ENCODE measurements at places on chromosomes 16 and 17.

DNA sequence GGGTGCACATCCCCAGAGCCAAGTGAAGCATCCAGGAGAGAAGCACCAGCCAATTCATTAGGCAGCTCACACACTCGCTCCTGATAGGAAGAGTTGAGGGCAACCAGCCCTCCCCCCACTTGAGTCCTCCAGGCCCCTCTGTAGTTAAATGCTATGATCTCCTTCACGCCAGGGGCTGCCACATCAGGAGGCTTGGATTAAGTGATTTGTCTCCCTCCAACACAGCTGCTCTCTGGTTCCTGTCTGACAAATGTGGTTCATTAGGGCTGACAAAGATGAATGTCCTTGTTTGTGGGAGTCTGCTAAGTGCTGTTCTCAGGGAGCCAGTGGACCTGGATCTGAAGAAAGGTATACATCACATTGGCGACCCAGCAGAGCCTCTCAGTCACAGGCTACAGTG, 94.5 kb upstream of the WSCD1 start:
- DNase-seq, result no peak

GRCh38 chr17:44314869-44315661, 6.7 kb downstream of the RUNDC3A start:
- DNase-seq, result peak; percentile 47

- peak; percentile 60 for DNase-seq
Observed at GRCh38 chr17:8857919-8858318, 9.6 kb downstream of the PIK3R6 start.

GRCh38 chr16:3074860-3075522, 9.6 kb downstream of the IL32 start:
- DNase-seq, result peak; percentile 94

- DNase-seq, result peak; percentile 79
Observed at GRCh38 chr17:67441052-67441895, 64.2 kb downstream of the PITPNC1 start.

DNA sequence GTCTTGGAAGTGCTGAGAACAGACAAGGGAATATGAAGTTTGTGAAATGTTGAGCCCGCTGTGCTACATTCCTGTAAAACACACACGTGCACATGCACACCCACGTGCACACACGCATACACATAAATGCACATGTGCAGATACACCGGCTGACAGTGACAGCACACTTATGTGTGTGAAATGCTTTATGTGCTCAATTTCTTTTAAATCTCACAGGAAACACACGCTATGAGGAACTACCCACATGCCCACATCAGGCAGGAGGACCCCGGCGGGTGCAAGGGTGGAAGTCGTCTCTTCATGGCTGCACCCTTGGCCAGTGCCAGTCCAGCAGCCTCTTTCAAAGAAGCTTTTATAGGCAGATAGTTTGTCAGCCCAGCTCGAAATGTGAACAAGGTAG, 561 bp upstream of the WFDC1 start:
- no peak for DNase-seq

DNA sequence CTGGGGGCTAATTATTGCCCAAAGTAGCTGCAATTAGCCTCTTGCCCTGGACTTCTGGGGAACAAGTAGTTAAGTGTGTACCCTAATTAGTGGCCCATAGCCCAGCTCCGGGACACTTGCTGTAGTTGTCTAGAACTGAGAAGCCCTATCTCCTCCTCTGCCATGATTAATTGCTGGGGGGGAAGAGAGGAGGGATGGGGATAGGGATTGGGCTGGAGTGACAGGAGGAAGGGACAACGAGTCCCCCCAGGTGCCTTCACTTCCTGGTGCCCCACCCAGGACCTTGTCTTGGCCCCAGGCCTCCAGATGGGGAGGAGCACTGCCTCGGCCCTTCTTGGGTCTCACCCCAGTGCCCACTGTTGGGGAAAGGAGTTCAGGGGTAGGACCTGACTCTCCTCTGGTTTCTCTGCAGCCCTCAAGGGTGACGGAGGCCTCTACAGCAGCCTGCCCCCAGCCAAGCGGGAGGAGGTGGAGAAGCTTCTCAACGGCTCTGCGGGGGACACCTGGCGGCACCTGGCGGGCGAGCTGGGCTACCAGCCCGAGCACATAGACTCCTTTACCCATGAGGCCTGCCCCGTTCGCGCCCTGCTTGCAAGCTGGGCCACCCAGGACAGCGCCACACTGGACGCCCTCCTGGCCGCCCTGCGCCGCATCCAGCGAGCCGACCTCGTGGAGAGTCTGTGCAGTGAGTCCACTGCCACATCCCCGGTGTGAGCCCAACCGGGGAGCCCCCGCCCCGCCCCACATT, 17.4 kb downstream of the NGFR start:
- DNase-seq, result no peak

- no peak for DNase-seq
Observed at GRCh38 chr16:66390346-66391108, 24.0 kb downstream of the CDH5 start.

GRCh38 chr17:178292-179065, 3.0 kb downstream of the DOC2B start:
- DNase-seq, result no peak

- DNase-seq, result no peak
Observed at GRCh38 chr17:52032454-52032853, 126.1 kb downstream of the CA10 start.

- peak; percentile 44 for DNase-seq
Observed at GRCh38 chr17:78358538-78359320, 1.1 kb downstream of the SOCS3 start.

DNA sequence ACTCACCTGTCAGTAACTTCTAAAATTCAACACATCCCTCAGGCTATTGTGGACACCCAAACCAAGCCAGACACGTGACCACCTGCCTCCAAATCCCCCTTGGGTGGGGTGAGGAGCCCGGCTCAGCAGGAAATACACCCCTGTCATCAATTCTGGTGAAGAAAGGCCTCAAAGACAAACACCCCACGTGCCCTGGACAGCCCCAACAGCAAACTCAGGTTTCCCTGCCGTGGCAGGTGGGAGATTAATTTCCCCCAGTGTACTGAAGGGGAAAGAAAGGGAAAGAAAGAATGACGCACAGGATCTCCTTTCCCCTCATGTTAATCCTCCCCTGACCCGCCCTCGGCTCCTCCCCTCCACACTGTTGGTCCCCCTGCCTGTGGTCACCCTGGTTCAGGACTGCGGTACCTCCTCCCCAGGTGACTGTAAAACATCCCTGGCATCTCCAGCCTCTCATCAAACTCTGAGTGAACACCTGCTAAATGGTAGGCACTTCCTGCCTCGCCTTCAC, 98.3 kb downstream of the ZNF423 start:
- DNase-seq, result no peak

GRCh38 chr17:78224231-78225087, 7.0 kb upstream of the TMEM235 start:
- no peak for DNase-seq

GRCh38 chr17:40171750-40172149, 5.5 kb upstream of the RAPGEFL1 start:
- DNase-seq, result no peak

- DNase-seq, result no peak
Observed at GRCh38 chr16:12098429-12099310, 122.1 kb downstream of the SNX29 start.

GRCh38 chr16:87493608-87494280, 920 bp upstream of the ZCCHC14 start:
- DNase-seq, result no peak

DNA sequence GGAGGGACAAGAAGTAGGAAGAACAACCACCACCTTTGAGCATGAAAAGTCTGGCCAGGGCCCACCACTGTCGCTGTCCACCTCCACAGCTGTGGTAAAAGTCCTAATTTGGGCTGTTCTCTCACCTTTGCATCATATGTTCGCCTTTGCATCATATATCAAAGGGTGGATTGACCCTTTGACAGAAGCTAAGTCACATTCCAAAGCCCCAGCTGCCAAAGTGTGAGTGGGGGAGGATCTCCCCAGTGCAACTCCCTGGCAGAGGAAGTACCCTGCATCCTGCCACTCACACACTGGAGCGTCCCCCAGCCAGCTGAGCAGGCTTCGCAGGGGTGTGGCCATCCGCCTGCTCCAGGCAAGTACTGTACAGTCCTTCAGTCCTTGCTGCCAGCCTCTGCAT, 12.7 kb upstream of the SPECC1 start:
- DNase-seq, result no peak

GRCh38 chr16:86355531-86355930, 154.8 kb upstream of the FOXF1 start:
- DNase-seq, result no peak

- DNase-seq, result no peak
Observed at GRCh38 chr17:82943339-82943738, 103.5 kb upstream of the ZNF750 start.

DNA sequence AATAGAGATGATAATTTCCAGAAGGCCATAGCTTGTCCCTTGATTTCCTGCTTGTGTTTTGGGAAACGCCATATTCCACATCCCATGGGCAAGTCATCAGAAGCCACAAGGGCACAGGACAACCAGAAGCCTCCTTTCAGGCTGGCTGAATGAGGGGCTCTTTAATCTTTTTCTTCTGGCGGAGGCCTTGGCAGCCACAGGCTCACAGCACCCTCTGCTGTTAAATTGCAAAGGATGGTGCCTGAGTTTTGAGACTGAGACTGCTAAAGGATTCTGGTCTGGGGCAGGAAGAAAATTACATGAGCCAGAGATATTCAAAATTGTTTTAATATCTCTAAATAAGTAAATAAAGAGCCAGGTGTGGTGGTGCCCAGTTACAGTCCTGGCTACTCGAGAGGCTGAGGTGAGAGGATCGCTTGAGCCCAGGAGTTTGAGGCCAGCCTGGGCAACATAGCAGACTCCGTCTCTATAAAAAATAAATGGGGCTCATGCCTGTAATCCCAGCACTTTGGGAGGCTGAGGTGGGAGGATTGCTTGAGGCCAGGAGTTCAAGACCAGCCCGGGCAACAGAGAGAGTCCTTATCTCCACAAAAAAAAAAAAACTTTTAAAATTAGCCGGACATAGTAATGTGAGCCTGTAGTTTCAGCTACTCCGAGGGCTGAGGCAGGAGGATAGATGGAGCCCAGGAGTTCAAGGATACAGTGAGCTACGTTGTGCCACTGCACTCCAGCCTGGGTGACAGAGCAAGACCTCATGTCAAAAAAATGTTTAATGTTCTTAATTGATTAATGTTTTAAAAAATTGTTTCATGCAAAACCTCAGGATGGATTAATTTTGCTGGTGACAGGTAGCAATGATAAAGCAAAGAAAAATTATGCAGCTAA, 26.3 kb downstream of the AARSD1 start:
- peak; percentile 20 for DNase-seq

DNA sequence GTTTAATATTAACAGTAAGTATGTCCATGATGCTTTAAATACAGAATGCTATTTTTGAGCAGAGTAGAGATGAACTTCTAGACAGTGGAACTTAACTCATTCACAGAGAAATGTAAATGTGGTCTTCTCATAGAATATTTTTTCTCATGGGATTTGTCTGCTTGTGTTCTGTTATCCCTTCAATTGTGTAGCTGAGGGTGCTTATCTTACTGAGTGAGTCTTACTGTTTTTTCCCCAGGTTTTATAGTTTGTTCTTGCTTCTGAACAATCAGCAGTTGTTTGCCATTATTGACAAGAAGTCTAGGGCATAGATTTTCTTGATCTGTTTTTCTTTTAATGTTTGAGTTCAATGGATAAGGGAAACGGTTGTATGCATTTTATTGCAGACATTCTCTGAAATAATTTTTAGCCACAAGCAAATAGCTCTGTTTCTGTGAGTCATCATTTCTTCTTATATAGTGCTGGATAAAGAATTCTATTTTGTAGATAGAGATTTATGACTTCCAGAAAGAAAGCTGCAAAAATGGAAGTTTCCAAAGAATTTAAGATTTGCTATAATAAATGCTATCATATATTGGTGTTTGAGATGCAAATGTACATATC, 60.5 kb downstream of the NF1 start:
- DNase-seq, result no peak

DNA sequence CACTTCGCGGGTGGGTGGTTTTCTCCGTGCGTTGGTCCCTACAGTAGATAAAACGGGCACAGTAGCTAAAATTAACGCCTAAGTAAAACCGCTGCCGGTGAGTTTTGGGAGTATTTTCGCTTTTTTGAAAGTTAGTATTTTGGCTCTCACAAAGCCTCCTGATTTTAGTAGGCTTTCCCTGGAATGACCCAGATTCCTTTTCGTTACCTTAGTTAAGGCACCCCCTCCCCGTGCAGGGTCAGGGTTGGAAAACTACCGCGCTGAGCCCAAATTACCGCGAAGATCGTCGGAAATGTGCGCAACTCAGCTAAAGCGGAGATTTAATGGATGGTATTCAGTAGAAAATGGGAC, 28.3 kb upstream of the ST6GALNAC1 start:
- DNase-seq, result no peak

GRCh38 chr16:81604960-81605383, 160.4 kb downstream of the CMIP start:
- DNase-seq, result no peak

DNA sequence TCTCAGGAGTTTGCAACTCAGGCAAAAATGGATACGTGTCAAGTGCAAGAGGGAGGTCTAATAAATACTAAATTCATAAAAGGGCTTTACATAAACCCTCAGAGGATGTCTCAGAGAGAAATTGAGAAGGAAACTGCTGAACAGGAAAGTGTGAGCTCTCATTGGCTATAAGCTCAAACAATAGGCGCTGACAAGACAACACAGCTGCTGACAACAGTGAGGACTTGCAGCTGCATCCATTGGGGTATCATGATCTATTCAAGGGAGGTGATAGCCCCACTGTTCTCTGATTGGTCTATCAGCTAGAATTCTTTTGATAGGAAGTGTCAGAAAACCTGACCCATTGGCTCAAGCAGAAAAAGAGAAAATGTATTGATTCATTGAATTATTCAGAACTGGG, 187.2 kb downstream of the CBLN1 start:
- no peak for DNase-seq

- DNase-seq, result no peak
Observed at GRCh38 chr16:48546774-48547173, 63.2 kb downstream of the N4BP1 start.

DNA sequence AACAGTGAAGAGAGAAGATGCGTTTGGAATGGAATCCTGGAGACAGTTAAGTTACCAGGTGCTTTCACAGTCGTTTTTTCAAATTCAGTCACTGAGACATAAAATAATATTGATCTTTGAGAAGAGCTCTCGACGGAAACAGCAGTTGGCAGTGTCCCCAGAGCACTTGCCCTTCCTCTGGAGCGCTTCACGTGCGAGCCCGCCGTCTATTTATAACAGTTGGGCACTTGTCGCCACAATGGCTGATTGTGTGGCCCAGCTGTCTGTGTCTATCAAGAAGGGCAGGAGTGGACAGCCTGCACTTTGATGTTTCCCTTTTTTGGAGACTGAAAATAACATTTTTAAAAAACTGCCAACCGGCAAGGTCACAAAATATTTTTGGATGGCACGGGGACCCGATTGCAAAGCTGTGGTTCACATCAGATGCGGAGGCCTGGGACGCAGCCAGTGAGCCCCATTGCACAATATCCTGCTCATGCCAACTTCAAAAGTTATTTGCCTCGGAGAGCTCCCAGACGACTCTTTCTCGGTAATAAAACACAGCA, 62.9 kb downstream of the ADCY9 start:
- no peak for DNase-seq
